Body of pancreas (tissue), 4 donors: ENCODE measurements at places on chromosomes 4 and X.

GRCh38 chr4:24831637-24832036 lies 36.3 kb downstream of the SOD3 start:
- no peak for DNase-seq

- DNase-seq: peak; percentile 61
Measured at GRCh38 chr4:57442831-57443291, 332.7 kb upstream of the IGFBP7 start.

DNA sequence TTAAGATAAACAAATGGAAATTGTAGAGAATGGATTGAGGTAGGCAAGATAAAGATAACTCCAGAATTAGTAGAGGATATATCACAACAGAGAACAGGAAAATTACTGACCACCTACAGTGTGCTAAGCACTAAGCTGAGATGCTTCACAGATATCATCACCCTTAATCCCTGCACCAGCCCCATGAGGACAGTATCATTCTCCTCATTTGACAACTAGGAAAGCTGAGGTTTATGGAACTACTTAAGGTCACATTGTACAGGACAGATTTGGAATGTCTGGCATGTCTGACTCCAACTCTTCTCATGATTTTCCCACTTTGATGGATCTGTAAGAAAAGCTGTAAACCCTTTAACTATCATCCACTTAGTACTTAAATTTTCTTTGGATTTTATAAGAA lies 95.5 kb downstream of the CASK start:
- no peak for DNase-seq

GRCh38 chr4:2824836-2825381 lies 18.7 kb upstream of the ADD1 start:
- no peak for DNase-seq

DNA sequence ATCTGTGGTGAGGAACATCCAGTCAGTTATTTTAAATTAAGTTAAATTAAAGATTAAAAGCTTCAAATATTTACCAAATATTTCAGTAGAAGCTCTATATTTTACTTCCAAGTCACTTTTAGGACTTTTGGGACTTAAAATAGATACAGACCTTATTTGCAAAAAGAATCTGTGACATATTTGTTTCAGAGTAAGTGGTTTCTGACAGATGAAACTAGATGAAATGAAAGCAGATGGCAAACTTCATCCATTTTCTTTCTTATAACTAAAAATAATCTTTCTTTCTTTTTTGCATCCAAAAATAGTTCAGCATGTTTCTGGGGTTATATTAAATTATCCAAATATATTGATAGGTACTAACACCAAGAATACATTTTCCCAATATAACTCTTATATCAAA lies 6.6 kb upstream of the UTP3 start:
- DNase-seq: no peak

DNA sequence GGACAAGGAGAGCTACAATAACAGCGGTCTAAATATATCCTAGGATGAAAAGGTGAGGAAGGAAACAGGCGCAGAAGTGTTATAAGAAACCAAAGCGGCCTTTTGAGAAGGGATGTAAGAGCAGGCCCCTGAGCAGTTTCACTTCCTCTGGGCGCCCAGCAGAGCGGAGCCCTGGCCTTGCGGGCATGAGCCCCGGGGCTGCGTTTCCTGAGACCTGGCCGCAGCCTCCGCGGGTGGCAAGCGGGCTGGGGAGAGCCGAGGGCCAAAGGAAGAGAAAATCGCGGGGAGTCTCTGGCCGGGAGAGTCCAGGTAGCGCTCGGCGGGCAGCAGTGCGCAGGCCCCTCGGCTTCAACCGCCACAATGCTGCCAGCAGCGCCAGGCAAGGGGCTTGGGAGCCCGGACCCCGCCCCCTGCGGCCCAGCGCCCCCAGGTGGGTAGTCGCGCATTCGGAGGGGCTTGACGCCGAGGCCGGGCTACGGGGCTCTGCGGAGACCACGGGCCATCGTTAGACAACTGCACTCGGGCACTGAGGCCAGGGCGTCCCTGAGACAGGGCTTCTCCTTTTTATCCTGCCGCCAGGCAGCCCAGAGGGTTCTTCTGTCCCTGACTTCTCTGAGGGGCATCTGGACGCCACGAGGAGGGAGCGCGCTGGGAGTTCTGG lies at the start of gene BANK1:
TSS of gene BANK1 (plus strand) at position 210 of the 661 bp plus-strand sequence. CDS start at position 361, 151 bp downstream.
- peak; percentile 47 for DNase-seq

GRCh38 chrX:150465326-150465725 lies 102.2 kb downstream of the MAMLD1 start:
- DNase-seq: no peak

- no peak for DNase-seq
Measured at GRCh38 chrX:30304866-30305265, 4.3 kb downstream of the NR0B1 start.

GRCh38 chrX:43702660-43703059 lies 46.6 kb downstream of the MAOA start:
- DNase-seq: no peak

- no peak for DNase-seq
Measured at GRCh38 chr4:22233230-22233629, 282.6 kb downstream of the ADGRA3 start.

- DNase-seq: no peak
Measured at GRCh38 chrX:154827194-154828015, 7.1 kb downstream of the SMIM9 start.

DNA sequence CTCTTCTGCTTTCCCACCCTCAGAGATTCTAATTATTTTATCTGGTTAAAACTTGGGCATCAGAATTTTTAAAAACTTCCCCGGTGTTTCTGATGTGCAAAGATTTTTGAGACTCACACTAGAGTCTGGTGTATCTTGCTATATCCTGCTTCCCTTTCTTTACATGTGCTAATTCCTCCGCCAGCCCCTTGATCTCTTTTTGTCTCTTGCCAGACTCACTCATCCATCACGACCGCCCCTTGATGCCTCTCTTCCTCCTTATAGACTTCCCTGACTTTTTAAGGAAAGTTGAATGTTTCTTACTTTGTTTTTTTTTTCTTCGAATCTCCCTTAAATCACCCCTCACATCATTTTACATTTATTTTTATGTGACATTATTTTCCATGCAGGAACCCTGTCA lies 274.9 kb upstream of the PITX2 start:
- no peak for DNase-seq

DNA sequence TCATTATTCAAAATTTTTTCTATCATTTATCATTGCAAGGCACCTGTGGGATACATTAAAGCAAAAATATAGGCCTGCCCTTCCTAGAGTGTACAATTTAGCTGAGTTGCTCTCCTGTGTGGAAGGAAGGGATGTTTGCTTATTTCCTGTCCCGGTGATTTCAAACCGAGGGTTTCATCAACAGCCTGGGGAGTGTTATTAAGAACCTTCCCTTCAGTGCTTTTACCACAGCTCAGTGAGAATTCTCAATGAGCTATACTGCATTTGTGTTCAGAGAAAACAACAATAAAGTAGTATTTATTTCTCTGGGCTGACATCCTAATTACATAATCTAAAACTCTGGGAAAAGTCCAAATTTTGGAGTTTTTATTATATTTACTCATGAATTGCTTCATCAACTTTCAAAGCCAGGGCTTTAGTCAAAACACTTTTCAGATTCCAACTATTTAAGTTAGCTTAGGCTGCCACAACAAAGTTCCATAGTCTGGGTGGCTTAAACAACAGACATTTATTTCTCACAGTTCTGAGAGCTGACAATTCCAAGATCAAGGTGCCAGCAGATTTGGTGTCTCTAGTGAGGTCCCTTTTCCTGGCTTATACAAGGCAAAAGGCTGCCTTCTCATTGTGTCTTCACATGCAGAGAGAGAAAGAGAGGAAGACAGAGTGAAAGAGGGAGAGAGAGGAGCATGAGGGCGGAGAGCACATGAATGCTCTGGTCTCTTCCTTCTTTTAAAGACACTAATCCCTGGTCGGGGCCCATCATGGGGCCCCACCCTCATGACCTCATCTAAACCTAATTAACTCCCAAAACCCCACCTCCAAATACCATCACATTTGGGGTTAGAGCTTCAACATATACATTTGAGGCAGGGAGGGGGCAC lies 62.6 kb downstream of the MMRN1 start:
- DNase-seq: no peak

GRCh38 chr4:177033135-177033534 lies 240.4 kb upstream of the VEGFC start:
- DNase-seq: no peak

DNA sequence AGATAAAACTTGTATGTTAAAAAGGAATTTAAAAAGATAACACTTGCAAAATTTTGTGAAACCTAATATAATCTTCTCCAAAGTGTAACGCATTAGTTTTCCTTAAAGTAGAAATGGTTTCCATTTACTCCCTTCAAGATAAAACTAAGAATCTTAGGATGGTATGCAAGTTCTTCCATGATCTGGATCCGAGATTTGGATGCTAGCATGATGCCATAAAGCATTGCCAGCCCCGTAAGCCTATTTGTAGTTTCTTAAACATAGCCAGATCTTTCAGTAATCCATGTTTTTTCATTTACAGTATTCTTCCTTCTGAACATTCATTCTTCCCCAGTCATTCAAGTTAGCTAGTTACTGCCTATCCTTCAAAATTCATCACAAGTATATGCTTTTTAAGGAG lies 572.4 kb downstream of the KCNIP4 start:
- DNase-seq: no peak

- no peak for DNase-seq
Measured at GRCh38 chrX:88135735-88136134, 611.3 kb upstream of the CPXCR1 start.
